ENCODE measurements at places on chromosomes 5 and 9.
A peak's percentile ranks its signal among the peaks of the same experiment; 100 is the strongest.

DNA sequence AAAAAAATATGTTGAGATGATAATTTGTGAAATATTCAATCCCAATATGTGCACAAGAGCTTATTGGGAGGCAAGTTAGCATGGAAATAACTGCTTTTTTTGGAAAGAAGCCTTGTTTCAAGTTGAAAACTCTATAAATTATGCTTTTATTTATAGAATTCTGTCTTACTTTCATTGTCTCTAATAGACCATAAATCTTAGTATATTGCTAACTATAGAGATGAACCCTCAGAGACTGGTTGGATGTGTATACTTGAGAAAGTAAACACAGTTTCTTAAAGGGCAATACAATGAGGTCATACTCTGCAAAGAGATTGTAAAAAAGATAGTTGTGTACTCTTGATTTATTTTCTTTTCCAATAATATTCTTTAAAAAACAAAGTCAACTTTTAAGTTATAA, 530.3 kb downstream of the SPATA31D1 start:
- no peak for DNase-seq

- DNase-seq: no peak
Measured at GRCh38 chr5:94313188-94313587, 305.2 kb downstream of the KIAA0825 start.

- peak; percentile 60 for DNase-seq
Measured at GRCh38 chr5:1783216-1783554, 16.5 kb downstream of the MRPL36 start.

DNA sequence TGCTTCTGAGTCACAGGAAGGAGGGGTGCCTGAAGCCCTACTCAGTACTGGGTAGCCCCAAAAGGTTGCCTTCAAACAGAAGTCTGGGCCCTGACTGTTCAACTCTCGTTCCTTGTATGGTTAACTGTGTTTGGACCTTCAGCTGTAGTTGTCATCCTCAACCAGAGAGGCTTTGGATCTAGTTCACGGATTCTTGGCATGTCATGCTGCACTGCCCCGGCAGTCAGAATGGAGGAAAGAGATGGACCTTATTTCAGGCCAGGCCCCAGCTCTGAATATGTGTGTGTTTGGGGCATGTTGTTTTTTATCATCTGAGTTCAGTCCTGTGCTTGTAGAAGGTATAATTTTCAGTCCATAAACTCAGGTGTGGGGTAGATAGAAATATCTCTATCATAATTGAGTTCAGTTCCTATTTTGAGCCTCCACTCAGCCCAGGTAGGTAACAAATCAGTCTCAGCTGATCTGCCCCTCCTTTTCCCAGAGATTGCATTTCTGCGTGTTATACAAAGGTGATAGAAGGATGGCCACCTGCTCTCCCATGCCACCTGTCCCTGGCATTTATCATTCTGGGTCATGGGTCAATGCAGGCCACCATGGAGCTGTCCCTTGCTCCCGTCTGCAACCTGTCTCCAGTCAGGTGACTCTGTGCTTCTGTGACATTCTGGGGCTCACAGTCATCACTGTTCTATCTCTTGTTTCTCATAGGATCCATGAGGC, 127.5 kb upstream of the CPEB4 start:
- DNase-seq: no peak
